ENCODE measurements at places on chromosomes 16 and 17.

- no peak for DNase-seq
Observed at GRCh38 chr16:57132470-57132869, 40.1 kb downstream of the CPNE2 start.

GRCh38 chr16:89600956-89601355, 12.5 kb upstream of the DPEP1 start:
- no peak for DNase-seq

DNA sequence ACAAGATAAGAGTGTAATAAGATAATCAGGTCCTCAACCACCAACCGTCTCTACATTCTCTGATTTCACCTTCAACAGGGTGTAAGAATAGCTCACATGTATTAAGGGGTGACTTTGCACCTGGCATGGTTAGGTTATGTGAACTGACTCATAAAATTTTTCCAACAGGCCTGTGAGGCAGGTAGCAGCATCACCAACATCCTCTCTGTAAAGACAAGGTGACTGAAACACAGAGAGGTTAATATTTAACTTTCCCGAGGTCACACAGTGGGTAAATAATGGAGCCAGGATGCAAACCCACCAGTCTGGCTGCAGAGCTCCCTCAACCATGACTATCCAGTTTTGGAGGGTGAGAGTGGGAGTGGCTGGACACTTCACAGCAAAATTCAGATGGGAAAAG, 317.2 kb downstream of the C16orf95 start:
- no peak for DNase-seq

DNA sequence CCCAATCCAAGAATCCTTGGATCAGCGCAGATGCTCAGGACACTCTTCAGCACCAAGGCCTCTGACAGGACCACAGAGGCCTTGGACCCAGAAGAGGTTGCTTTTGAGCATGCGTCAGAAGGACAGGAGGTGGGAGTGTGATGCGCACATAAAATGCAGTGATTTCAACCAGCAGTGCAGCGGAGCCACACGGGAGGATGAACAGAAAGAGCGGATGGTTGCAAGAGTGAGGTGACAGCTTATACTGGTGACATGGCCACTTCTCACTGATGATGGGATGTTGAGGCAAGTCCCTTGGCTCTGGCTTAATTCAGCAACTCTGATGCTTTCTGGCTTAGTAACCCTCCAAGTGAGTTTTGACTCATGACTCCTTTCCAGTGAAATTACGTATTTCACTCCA, 25.2 kb upstream of the ERN1 start:
- no peak for DNase-seq

GRCh38 chr16:765488-765865, 4.9 kb downstream of the MSLN start:
- no peak for DNase-seq

DNA sequence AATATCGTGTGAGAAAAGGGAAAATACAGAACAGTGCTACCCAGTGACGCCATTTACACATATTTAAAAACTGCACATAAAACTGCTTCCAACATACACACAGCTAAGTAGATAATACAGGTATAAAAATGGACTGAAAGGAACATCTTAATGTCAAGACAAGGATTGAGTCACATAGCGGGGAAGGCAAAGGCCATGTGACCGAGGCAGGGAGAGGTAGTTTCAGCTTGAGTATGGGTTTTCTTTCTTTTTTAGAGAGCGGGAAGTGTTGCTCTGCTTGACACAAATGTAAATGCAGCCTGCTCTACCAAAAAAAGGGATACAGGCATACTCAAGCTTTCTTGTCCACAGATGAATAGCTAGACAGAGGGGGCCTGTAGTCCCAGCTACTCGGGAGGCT, 46.5 kb downstream of the SDR42E1 start:
- DNase-seq = no peak

DNA sequence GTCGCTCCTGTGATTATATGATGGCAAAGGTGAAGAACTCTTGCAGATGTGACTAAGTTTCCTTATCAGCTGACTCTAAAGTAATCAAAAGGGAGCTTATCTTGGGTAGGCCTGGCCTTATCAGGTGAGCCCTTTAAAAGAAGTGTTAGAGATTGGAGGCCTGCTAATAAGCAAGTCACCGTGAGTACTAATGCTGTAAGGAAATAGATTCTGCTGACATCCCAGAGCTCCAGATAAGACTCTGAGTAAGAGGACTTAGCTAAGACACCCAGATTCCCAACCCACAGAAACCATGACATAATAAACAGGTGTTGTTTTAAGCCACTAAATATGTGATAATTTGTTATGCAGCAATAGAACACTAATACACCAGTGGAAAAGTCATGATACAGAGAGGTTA, 99.9 kb upstream of the FAM20A start:
- no peak for DNase-seq

DNA sequence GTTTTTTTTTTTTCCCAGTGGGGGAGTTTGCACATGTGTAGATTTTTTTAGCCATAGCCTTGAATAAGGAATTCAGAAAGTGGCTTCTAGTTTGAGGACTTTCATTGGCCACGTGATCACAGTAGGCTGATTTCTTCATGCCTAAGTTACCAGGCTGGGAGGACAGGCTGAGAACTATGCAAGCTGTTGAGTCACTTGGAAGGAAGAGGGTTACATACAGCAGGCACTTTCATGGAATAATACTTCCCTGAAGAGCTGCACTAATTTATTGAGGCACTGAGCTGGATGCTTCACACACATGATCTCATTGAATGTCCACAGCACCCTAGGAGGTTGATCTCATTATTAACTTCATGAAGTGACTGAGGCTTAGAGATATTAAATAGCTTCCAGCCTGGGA, 22.8 kb downstream of the PRKCB start:
- DNase-seq = peak; percentile 84

DNA sequence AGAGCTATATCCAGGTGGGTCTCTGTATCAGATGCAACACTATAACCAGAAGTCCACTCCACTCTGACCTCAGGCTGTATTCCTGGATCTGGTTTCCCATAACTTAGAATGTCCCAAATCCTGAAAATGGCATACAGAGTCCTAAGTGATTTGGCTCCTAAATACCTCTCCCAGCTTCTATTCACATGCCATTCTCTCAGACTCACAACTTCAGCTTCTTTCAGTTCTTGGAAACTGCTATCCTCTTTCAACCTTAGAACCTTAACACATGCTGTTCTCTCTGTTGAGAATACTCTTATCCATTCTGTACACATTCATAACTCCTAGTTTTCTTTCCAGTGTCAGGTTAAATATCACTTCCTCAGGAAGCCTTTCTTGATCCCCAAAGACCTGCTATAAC, 132.0 kb downstream of the BRIP1 start:
- DNase-seq = no peak

- no peak for DNase-seq
Observed at GRCh38 chr17:807523-808294, 25.6 kb downstream of the MRM3 start.

GRCh38 chr16:11276896-11277593, 765 bp upstream of the PRM2 start:
- DNase-seq = no peak

- no peak for DNase-seq
Observed at GRCh38 chr17:71412803-71413202, 708.0 kb upstream of the SOX9 start.

- DNase-seq = no peak
Observed at GRCh38 chr16:57422026-57422944, 17.7 kb downstream of the CCL17 start.

GRCh38 chr17:48472411-48473281, 42.6 kb upstream of the SKAP1 start:
- DNase-seq = no peak

- no peak for DNase-seq
Observed at GRCh38 chr17:3812771-3813170, 11.8 kb upstream of the ITGAE start.
